Muscle of leg (tissue), 16 donors: ENCODE measurements at places on chromosomes 3 and 15.

DNA sequence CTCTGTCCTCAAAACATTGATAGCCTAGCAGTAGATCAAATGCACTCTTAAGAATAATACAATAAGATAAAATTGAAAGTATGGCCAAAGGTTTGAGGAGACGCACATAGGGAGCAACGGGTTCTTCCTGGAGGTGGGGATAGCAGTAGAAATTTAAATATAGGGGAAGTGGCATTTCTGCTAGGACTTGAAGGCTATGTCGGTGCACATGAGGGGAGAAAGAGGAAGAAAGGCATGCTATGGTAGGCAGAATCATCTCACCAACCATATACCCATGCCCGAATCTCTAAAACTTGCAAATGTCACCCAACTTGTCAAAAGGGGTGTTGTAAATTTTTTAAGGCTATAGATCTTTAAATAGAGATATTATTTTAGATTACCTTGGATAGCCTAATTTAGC is 735.1 kb upstream of the LMCD1 start:
- DNase-seq, result no peak

GRCh38 chr3:105157067-105157765 is 209.5 kb upstream of the ALCAM start:
- DNase-seq, result no peak

GRCh38 chr3:59480486-59480995 is 430.7 kb upstream of the CFAP20DC start:
- DNase-seq, result peak; percentile 7

DNA sequence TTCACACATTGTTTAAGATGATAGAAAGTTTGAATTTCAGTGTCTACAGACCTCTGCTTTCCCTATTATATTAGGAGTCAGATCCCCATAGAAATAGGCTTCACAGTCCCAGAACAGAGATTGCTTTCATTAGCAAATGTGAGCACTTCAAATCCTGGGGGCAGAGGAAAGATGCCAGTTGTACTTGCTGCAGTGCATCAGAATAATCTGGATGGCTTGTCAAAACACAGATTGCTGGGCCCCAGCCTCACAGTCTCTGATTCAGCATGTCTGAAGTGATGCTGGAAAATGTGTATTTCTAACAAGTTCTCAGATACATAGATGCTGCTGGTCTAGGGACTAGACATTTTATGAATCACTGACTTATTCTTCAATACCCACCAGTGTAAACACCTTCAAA is 375.2 kb downstream of the FGF12 start:
- no peak for DNase-seq

DNA sequence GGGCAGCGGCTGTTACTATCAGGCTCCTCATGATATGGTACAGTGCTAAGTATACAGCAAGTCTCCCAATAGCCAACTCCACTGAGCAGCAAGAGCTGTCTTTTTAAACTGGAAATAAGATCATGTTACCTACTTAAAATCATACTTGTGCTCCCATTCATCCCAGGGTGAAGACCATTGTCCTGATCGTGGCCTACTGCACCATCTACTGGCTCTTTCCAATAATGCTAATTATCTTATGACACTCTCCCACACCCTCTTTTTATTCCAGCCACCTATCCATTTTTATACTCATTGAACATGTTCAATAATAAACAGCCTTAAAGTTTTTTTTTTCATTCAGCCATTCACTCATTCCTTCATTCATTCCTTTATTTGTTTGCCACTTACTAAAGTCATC is 117.7 kb downstream of the GBE1 start:
- DNase-seq, result peak; percentile 34
